ENCODE measurements at places on chromosomes 2 and 18.

DNA sequence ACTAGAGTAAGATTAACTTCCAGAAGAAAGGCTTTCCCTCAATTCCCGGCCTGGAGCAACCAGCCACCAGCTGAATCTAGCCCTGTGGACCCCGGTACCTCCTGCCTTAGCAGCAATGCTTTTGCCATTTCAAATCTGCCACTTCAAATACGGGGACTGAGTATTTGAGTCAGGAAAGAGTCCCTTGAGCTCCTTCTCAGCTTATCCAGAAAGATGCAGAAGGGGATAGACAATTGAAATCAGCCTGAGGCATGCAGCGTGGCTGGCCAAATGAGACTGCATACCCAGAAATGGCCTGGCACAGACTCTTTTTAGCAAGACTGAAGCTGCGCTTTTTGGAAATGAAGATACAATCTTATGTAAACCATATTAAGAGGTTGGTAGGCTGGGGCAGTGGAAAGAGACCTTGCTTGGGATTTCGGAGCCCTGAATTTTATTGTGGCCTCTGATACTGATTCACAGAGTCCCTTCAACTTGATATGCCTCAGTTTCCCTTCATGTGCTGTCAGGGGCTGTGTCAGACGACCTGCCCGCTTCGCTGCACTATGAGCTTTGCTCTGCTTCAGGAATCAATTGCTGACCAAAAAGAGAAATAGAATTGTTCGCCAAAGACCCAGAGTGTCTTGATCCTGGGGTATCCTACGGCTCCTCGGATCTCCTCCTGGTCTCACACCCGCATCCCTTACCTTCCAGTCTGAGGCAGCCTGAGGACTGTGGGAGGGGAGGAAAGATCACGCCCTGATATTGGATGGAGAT, 1.0 kb downstream of the MATN3 start:
- no peak for DNase-seq

DNA sequence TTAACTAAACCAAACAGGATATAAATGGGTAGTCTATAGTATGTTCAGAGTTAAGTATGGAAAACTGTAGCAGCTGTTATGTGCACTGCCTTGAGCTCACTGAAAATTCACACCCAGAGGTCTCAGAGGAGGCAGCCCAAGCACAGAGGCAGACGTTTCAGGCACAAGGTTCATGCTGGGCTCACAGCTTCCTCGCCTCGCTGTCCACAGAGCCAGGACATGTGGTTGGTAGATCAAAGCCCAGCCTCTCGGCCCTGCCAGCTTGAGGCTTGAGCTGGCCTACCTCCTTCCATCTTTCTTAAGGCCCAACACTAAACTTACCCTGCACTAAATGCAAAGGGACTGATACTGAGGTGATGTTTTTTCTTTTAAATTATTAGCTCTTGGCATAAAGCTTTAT, 43.7 kb downstream of the PRELID3A start:
- DNase-seq, result no peak

- DNase-seq, result no peak
Observed at GRCh38 chr18:76459687-76460350, 35.2 kb downstream of the ZNF516 start.

DNA sequence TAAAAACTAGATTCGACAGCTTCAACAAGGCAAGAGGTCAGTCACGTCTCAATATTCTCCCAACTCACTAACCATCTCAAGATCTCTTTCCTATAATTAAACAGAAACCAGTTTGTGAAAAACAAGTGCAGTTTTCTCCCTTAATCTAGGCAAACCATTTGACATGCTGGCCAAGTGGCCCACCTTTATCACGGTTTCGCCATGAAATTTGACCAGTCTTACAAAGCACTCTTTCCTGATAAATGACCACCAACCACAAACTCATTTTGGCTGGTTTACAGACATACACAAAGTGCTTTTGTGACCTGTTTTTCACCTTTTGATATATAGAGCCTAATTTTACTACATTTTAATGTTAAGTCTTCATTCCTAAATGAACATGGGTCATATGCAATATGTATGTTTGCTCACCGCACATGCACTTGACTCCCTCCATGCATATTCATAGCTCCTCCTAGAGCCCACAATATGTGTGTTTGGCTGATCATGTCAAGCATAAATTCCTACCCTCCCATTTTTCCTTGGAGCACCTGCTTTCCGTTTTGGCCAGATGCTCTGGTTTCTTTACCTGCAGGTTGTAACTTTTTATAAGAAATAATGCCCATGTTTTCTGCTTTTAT, 385.1 kb downstream of the RAD51AP2 start:
- no peak for DNase-seq

DNA sequence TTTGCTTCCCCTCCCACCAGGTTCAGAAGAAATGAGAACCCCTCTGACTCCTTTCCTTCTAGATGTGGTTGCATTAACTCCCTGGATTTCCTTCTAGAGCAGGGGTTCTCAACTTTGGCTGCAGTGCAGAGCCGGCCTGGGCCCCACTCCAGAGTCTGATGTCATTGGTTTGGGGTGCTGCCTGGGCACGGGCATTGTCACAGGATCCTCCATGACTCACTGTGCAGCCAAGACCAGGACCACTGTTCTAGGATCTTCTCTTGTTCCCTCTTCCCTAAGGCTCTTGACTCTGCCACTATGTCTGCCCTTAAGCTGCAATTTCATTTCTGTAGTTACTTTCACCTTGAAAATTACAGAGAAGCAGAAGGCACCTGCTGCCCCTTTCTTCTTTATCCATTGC, 31.8 kb downstream of the TBC1D8 start:
- no peak for DNase-seq

- no peak for DNase-seq
Observed at GRCh38 chr18:67589325-67589724, 72.8 kb upstream of the DSEL start.

DNA sequence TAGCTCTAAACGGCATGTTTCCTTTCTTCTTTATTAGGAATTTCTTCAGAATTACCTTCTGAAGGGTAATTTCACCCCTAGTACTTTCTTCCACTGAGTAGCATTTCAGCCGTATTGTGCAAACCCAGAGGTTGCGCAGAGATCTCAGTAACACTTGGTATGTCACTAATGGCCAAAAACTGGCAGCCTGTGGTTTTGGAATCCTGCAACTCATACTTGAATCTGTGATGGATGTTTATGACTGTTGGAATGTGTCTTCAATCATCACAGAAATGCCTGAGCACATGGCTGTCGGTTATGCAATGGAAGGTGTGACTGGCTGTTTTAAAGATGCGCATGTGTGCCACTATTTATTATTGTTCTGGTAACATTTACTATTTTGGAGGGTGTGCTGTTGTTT, 100.0 kb downstream of the COLEC12 start:
- DNase-seq, result no peak

GRCh38 chr18:53531187-53531586, 693.3 kb downstream of the MBD2 start:
- DNase-seq, result no peak

GRCh38 chr2:148259674-148260073, 238.8 kb downstream of the MBD5 start:
- no peak for DNase-seq

DNA sequence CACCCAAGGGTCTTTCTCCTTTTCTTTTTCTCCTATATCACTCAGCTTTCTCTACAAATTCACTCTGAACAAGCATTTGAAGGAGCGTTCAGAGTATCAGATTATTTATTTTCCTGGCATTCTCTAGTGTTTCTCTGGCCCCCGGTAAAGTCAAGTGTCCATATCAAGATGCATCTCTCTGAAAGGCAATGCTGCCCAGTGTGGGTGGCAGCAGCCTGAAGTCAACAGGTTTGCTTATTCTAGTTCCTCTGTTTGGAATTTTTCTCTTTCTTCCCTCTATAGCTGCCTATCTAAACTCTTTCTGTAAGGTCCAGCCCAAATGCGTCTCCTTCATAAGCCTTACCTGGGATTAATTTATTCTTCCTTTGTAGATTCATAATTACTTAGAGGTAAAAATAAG, 526.2 kb upstream of the TNP1 start:
- DNase-seq, result no peak

DNA sequence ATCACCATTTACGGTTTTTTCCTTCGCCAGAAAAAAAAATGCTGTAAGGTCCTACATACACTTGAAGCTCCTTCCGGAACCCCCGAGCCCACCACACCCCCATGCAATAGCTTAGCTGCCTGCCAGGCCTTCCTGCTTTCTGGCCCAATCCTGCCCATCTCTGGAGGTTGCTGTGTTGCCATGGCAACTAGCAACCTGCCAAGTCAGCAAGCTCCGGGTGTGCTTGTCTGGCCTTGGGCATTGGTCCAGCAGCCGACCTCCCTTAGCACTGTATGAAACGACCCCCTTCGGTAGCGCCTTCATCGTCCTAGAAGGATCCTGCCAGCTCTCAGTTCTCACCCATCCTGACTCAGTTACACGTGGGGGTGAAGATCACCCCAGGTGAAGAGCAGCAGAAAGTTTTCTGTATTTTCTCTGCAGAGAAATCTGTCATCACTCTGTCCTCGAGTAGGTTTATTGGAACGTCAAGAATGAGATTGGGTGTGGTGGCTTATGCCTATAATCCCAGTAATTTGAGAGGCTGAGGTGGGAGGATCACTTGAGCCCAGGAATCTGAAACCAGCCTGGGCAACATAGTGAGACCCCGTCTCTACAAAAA, 47.4 kb upstream of the MTCL1 start:
- DNase-seq, result no peak

All from GM18507 (cell line).